CD4-positive, alpha-beta T cell (primary cell): ENCODE measurements at places on chromosomes 2 and 18.

DNA sequence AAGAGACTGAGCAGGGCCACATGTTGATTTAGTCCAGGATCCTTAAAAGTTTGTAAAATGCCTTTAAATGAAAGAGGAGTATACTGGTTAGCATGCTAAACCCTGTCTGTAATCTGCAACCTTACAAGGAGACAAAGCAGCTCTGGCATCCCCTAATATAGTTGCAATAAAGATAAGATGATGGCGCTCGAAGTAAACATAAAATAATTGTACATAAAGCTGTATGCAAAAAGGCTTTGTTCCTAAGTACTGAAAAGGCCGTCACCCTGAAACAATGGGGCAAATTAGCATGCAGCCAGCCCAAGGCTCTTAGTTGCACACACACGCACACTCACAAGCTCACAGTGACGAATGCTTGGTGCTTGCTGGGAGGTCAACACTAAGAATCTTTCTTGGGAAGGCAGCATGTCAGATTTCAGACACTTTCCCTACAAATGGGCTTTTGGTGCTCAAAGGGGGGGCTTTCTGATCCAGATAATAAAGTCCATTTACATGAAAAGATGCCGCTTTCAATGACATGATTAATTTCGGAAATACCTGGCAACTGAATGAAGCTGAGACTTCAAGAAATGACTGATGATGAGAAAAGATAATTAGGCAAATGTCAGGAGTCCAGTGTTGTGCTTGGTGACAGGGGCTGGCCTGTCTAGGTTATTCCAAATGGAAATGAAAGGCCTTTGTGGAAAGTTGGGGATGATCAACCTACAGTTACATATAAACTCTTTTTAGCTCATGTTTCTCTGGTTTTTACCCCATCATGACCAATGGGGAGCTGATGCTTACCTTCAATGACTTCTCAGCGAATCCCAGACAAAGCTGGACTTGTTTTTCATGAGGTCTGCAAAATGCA lies 370.3 kb downstream of the MEIS1 start:
- DNase-seq = no peak

DNA sequence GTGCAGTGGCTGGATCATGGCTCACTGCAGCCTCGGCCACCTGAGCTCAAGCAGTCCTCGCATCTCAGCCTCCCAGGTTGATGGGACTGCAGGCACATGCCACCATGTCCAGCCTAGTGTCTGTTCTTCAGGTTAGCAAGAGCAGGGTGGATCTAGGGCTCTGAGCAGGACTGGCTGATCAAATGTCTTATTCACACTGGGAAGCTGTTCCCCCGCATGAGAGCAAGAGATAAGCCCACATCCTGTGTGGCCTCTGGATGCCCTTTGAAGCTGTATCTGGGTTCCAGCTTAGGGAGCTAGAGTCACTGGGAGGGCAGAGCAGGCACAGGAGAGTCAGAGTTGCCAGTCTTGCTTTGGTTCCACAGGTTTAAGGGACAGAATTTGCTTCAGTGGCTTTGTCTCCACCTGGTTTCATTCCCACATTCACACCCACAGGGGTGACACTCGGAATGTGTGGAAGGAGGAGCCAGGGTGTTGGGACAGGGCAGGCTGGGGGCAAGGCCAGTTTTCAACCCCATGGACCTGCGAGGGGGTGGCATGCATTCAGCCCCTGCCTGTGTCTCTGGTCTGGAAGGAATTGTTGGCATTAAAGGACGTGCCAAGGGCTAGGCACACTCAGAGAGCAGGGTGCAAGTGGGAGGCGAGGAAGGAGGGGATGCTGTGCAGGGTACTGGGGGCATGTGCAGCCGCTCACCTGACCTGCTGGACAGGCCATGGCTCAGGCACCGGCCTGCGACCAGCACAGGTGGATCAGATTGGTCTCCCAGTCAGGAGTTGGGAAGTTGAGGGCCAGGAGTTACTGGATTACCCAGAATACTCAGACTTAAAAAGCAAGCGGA lies 24.5 kb downstream of the PTPN18 start:
- DNase-seq = no peak

GRCh38 chr2:42841344-42841743 lies 49.0 kb upstream of the HAAO start:
- no peak for DNase-seq

GRCh38 chr2:129656081-129656598 lies 323.3 kb upstream of the RAB6C start:
- DNase-seq = no peak

DNA sequence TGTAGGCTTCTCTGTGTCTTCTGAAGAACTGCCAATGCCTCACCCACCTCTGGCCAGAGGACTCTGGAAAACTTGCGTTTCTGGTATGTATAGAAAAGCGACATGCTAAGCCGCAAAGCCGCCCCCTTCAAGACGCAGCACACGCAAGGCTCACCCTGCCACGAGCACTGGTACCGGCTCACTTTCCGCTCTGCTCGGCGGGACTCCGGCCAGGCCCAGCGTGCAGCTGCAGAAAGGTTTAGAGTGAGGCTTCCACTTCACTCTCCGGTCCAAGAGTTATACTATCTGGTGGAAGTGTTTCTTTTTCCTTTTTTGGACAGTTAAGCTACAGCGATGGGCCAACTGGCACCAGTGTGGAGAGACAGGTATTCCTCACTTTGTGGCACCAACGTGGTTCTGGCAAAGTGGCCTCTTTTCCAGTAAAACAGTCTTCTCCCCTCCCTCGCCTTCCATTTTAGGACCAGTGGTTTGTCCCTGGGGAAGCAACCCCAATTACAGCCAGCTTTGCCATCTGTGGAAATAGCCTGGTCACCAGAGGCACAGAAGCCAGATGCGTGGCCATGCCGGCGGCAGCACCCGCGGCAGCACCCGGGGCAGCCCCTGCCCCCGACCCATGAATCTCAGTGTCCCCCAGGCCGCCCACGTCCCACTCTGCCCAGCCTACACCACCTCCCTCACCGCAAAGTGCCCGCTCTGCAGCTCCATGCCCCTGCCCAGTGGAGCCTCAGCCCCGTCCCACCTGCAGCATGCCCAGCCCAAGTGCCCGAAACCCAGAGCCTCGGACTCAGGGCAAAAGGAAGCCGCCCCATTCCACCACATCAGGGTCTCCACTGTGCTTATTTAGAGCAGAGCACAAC lies 91.6 kb upstream of the CTDP1 start:
- DNase-seq = no peak

DNA sequence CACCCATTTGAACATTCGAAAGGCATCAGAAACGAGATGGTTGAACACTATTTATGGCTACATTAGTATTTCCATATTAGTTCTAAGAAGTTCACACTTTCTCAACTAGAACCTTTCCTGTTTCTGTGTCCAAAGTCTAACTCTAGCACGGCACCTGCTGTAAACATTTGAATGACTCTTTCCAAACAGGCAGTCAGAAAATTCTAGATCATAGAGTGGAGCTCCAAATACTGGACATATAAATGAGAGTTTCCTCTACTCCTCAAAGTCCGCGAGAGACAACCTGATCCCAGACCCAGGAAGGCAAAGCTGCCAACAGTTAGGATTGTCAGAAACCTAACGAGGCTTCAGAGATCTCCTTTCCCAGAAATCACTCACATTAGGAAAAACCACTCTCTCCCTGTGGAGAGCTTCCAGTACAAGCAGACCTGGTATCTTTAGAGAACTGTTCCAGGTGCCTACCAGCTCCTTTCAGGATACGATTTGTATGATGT lies 10.6 kb downstream of the RND3 start:
- no peak for DNase-seq

DNA sequence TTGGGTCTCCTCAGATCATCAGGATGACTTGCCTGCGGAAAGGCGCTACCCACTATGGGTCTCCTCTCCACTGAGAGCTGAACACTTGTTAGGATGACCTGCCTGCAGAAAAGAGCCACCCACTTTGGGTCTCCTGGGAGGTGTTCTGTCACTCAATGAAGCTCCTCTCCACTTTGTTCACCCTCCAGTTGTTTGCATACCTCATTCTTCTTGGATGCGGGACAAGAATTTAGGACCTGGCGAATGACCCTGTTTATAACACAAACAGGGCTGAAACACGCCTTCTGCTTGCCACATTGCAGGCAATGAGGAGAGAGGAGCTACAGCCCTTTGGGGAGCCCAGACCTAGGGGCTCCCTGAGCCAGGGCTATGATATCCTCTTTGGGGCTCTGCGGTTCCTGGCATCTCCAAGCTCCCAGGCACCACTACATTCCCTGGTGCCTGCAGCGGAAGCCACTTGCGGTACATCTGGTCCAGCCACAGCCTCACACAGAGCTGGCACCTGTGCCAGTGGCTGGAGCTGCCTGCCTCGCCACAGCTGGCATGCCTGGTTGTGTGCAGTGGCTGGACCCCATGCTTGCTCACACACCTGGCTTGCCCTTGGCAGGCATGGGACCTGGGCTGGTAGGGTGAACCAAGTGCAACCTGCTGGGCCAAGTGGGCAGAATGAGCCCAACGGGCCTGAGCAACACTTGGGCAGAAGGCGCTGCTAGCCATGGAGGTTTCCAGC lies 20.6 kb downstream of the ANKRD29 start:
- no peak for DNase-seq

DNA sequence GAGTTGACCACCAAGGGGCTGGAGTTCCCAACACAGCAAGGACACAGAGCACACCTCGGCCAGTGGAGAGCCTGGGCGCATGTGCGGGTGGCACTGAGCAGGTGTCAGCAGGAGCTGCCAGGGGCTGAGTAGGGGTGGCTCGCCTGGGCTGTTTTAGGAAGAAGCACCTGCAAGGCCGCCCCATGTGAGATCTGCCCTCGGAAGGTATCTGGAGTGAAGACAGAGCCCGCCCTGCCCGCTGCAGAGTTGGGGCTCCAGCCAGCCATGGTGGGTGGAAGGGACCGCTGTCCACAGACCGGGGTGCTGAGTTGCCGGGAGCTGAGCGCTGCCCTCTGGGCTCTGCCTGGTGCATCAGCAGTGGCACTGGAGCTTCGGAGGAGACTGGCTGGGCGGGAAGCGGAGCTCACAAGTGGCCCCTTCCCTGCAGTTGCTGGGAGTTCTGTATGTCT lies 35.2 kb downstream of the MTERF4 start:
- DNase-seq = no peak
